ENCODE measurements at places on chromosomes 16 and 17. TPM values are rescaled to one million over a fixed set of nuclear protein-coding genes. Genes with fewer than 3 reads are reported as not detected.
A peak's percentile ranks its signal among the peaks of the same experiment; 100 is the strongest.

The TM4SF5 gene
- 26.9 TPM for total RNA-seq

GRCh38 chr16:20344611-20345010, 7.9 kb downstream of the UMOD start:
- no peak for DNase-seq

DNA sequence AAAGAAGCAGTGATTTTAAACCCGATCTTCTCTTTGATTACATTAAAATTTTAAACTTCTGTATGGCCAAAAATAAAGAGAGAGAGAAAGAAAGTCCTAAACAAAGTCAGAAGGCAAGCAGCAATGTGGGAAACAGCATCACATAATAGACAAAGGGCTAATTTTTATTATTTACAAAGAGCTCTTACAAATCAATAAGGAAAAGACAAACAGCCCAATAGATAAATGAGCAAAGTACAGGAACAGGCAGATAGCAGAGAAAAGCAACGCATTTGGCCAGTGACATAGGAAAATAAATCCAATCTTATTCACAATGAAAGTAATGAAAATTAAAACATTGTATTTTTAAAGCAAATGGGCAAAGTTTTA, 93.1 kb downstream of the SALL1 start:
- no peak for DNase-seq

The FOXN1 gene
- 0.64 TPM for total RNA-seq

GRCh38 chr16:80708823-80709222, 95.6 kb downstream of the CDYL2 start:
- no peak for DNase-seq

DNA sequence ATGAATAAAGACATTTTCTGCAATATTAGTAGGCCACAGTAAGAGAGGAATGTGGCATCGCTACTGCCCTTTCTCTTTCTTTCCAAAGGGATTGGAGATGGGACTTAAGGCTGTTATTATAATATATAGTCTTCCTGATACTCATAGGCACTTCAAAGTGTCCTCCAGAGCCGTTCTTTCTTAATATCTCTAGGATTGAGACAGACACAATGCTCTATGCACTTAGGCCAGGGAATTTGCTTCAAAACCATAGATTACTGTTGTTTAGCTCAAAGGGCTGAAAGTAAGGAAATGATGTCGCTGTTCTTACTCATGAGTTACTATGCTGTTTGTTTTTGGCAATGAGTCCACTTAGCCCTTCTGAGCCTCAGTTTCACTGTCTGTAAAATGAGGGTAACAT, 590.5 kb downstream of the CDH11 start:
- no peak for DNase-seq

DNA sequence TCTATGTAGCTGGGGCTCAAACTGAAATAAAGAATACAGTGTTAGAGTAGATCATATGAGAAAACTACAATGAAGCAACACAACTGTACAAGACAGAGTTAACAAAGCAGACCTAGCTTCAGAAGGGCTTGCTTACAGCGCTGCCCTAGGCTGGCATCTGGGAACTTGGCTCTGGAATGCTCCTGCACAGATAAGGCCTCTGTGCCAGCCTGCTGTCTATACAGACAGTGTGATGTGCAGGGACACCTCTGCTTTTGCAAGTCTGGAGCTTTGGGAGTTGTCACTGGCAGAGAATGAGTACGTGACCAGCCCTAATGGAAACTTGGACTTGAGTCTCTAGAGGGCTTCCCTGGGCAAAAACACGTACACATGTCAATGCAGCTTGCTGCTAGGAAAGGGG, 32.1 kb upstream of the SLC38A8 start:
- no peak for DNase-seq

The PIRT gene
- total RNA-seq = 0.58 TPM

The EVPL gene
- total RNA-seq = 28.5 TPM

The PDPR gene
- total RNA-seq = 37.5 TPM

DNA sequence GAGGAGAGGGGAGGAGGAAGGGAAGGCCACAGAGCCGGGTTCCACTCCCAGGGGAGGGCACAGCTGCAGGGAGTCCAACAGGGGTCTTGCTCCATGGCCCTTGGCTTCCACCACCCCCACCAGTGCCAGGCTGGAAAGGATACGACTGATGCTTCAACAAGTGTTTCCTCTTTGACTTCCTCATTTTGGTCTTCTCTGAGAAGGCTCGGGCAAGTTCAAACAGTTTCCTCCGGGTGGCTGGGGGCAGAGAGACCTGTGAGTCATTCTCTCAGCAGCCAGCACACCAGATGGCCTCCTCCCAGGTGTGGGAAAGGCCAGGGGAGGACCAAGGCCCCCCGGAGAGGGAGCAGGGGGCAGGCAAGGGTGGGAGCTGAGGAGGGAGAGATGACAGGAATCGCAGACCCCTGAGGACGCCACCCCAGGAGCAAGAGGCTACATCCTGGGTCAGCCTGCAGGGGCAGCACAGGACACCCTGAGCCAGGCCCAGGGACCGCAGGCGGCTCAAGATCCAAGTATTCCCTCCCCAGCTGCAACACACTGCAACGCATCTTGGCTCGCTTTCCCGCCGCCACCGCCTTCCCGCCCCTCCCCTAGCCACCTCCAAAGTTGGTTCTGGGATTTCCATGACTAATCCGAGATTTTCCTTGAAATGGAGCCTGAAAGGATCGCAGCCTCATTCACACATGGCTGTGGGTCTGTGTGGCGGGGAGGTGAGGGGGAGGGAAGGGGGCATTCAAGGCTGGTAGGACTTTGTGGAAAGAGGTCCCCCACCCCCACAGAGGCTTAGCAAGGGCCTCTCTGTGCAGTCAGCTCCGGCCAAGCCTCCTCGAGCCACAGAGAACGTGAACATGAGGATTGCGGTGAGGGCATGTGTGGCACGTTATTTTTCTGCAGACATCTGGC, 18.4 kb upstream of the MRPS23 start:
- peak; percentile 52 for DNase-seq

DNA sequence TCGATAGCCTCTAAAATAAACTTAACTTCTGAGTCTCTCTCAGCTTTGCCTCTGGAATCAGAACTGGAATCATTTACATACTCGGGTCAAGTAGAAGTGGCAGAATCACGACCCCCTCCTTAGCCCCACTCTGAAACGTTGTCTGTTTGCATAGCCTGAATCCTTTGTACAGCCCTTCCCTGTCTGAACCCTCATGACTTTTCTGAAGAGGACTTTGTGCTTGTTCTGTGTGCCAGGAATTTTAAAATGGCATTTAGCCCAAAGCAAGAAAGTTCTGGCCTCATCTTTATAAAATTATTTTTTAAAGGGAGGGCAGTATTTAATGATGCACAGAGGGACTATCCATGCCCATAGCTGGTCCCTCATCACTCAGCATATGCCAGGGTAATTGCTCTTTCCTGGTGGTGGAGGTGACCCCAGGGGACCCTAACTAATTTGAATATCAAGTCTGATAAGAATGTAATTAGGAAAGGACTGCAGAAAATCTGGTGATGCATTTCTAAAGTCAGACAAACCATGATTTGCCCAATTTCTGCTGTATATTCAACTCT, 342.7 kb upstream of the TNRC6C start:
- no peak for DNase-seq

The SOX15 gene
- total RNA-seq = 0.58 TPM

DNA sequence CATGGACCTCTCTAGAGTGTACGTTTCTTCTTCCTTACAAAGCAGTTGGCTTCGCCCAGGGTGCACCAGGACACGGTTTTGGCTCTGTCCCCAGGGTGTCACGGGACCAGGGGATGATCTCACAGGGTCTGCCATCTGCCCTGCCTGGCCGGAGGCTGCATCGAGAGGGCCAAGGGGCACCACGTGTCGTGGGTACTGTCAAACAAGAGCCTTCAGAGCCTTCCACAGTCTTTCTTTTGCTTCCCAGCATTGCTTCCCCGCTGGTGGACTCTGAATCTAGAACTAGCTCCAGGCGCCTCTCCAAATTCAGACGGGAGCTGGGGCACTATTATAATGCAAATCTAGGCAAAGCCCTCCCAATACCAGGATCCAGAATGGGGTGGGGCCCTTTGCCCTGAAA, 47.9 kb downstream of the MAPT start:
- peak; percentile 18 for DNase-seq

The PLA2G10 gene
- total RNA-seq = 39.1 TPM

GRCh38 chr17:63688396-63689020, 11.4 kb downstream of the LIMD2 start:
- no peak for DNase-seq

The ADORA2B gene
- 28.6 TPM for total RNA-seq

- no peak for DNase-seq
Measured at GRCh38 chr16:18803569-18804462, 2.5 kb upstream of the ARL6IP1 start.

DNA sequence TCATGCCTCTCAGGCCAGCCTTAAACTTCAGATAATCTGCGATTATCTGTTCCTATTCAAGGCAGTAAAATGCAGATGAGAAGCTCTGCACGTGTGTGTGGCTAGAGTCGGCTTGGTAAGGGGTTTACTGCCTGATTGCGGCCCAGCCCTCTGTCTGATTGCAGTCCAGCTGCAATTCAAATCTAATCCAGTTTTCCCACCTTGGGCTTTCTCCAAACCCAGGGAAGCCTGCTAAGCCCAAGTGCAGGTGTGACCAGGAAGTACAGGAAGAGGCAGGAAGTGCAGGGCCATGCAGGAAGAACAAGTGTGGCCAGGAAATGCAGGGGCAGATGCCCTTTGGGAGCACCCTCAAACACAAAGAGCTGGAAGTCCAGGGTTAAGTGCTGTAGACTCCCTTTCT, 314.9 kb downstream of the CEP112 start:
- peak; percentile 34 for DNase-seq

DNA sequence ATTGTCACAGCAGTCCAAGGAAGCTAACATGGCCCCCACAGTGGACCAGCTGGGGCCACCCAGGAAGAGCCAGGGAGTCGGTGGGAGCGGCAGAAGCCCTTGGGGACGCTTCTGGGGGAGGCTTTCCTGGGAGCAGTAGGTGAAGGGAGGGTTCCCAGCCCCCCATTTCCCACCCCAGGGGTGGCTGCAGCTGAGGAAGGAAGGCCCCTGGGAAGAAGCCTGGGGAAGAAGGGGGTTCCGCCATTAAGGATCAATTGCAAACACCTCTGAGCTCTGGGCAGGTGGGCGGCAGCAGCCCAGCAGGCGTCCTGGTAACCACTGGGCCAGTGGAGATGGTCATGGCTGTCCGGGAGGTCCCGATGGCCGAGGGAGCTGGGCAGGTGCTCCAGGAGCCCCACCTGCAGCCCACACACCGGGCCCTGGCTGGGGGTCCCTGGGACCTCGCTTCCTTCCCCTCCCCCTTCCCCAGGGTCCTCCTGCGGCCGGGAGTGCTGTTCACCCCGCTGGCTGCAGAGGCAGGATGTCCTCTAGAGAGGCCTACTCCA, 592 bp upstream of the PERCC1 start:
- no peak for DNase-seq

DNA sequence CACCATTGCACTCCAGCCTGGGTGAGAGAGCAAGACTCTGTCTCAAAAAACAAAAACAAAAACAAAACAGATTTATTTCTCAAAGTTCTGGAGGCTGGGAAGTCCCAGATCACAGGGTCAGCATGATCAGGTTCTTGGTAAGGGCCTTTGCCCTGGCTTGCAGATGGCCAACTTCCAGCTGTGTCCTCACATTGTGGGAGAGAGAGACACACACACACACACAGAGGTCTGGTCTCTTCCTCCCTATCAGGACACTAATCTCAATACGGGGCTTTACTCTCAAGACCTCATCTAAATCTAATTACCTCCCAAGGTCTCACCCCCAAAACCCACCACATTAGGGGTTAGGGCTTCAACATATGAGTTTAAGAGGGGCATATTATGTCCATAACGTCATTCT, 26.4 kb upstream of the TAOK1 start:
- no peak for DNase-seq

The DNAJC7 gene
- 84.6 TPM for total RNA-seq
